ENCODE measurements at places on chromosomes 5 and 9.

DNA sequence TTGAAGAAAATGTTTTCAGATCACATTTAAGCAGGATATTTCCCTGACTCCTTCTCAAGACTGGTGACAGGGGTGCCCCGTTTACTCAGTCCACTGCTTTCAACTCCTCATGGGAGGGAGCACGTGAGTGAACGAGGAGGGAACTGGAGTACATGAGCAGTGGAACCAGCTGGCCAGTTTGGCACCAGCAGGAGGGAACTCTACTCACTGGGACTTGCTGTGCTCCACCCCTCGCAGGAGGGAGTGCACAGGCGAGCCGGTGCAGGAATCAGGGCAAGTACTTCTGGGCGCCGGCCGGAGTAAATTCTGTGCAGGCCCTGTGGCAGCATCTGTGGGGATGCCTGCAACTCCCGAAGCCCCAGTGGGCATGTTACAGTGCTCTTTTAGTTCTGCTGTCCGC, 1941.1 kb upstream of the C9orf72 start:
- no peak for DNase-seq

DNA sequence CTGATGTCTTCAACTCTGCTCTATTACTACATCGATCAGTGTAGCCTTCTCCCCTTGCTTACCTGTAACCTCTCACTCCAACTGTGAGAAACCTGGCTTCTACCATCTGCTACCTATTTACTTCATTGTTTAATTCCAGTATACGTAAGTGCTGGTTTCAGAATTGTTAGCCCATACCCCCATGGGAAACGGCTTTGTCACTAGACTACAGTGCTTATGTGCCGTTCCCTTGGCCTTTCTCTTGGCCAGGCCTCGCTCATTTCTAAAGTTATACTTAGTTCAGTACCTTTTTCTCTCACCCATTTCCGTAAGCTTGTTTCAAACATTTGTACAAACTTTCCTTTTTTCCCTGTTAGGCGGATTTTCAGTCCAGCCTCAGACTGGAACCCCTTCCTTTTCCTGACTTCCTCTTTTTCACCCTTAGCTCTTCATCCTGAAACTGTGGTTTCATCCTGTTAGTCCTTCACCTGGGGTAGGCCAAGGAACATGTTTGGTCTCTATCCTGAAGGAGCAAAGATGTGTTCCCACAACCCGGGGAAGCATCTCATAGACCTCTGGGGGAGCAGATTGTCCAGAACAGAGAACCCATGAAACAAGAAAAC, 21.7 kb downstream of the ALG2 start:
- DNase-seq = no peak

DNA sequence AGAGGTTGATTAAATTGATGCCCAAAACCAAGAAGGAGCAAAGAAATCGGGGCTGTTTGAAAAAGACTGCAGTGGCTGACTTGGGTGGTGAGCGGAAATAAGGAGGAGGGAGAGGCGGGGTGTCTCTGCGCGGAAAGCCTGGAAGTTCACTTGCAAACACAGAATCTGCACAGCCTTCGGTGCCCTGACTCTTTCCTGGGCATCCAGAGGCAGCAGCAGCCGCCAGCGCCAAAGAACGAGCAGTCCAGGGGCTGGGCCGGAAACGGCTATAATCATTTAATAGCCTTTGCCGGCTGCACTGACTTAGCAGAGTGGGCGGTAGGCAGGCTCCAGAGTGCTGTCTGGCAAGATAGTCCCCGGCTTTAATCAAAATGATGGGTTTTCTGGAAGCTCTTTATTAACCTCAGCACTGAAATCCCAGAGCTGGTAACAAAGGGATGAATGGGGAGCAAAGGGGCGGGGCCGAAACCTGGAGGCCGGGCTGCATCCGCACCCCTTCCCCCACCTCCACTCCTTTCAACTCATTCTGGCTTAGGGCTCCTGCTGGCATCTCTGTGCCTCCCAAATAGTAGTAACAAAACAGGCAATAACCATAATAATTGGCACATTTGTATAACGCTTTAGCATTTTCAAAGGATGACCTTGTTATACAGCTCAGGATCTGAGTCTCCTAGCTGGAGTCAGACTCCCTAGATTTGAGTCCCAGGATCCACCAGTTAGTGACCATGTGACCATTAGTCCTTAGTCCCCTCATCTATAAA, 35.7 kb downstream of the PCDHAC2 start:
- DNase-seq = no peak

GRCh38 chr5:32000731-32001130, 173.4 kb downstream of the GOLPH3 start:
- no peak for DNase-seq

GRCh38 chr5:107630184-107630583, 40.6 kb downstream of the EFNA5 start:
- DNase-seq = no peak

- no peak for DNase-seq
Observed at GRCh38 chr9:3332802-3333201, 193.0 kb downstream of the RFX3 start.

DNA sequence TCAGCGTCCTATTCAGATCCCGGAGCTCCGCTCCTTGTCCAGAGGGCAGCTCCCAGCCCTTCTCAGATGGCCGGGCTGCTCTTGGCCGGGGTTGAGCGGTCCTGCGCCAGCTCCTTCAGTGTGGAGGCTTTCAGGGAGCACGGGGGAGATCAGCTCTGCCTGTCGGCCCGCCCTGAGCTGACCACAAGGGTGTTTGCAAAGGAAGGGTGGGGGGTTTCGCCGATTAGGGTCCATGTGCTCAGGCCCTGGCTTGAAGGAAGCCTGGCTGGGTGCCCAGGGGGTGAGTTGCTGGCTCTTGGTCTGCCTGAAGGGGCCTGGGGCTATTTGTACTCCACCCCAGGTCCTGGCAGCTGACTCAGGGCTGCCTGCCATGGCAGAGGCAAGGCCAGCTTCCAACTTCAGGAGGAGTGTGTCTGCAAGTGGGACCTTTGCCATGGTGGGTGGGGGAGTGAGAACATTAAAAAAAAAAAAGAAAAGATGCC, 250.1 kb upstream of the KLF4 start:
- DNase-seq = no peak

DNA sequence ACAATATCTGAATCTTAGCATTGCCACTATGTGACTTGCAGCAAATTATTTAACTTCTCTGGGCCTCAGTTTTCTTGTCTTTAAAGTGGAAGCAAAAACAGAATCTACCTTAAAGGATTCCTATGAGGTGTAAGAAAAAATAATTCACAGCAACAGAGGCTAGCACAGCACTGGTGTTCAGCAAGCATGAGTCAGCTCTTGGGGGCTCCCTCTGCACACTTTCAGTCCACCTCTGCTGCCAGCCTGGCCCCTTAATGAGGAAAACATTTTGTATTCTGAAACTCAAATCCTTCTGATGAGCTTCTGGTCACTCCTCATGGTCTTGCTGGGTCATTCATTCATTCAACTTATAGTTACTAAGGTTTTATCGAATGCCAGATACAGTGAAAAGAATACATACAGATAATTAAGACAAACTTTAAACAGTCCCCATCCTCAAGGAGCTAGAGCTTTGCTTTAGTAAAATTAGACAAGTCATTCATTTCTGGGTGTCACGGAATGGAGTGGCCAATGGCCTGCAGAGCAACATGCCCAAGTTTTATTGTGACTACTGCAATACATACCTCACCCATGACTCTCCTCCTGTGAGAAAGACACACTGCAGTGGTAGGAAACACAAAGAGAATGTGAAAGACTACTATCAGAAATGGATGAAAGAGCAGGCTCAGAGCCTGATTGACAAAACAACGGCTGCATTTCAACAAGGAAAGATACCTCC, 26.8 kb upstream of the IQGAP2 start:
- DNase-seq = no peak

DNA sequence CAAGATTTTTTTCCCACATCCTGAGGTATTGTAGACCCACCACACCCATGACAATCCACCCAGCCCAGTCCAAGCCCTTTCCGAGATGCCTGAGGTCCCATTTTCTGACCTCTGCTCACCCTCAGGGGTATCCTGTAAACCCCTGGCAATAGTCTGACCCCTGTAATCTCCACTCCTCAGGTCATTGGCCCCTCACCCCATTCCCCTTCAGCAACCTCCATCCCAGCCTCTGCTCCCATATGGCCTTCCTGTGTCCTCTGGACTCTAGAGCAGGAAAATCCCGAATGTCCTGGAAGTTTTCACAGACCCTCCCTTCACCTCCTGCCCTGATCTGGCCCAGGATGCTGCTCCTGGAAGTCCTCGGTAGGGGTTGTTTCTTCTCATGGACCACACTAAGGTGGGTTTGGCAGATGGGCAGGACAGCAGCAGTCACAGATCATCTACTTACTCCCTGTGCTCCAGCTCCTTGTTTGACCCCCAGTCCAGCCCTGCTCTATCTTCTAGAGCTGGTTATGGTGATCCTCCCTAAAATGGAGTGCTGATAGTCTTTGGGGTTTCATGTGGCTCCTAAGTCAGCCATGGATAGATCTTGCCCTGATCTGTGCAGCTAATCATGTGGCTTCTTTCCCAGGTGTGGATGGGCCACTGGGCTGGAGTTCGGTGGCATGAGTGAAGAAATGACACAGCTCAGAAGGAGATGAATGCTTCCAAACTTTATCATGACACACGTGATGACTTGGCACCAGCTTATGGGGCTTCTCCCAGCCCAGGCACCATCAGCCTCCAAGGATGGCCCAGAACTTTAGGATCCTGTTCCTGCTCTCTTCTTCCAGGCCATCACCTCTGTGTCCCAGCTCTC, 12.0 kb upstream of the ACSL6 start:
- DNase-seq = no peak

GRCh38 chr5:143896966-143897365, 85.0 kb downstream of the HMHB1 start:
- no peak for DNase-seq

DNA sequence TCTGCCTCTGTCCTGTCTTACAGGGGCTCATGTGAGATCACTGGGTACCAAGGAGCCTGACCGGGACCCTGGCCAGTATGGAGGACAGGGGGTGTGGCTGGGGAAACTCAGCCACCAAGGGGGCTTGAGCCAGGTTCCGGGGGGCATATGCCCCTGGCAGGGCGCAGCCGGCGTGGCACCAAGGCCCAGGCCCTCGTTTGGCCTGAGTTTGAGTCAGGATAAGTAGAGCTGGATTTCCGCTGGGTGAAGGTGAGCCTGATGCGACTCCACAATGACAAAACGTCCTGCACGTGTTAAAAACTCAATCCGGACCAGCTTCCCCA, 616 bp upstream of the TSPAN17 start:
- DNase-seq = no peak

DNA sequence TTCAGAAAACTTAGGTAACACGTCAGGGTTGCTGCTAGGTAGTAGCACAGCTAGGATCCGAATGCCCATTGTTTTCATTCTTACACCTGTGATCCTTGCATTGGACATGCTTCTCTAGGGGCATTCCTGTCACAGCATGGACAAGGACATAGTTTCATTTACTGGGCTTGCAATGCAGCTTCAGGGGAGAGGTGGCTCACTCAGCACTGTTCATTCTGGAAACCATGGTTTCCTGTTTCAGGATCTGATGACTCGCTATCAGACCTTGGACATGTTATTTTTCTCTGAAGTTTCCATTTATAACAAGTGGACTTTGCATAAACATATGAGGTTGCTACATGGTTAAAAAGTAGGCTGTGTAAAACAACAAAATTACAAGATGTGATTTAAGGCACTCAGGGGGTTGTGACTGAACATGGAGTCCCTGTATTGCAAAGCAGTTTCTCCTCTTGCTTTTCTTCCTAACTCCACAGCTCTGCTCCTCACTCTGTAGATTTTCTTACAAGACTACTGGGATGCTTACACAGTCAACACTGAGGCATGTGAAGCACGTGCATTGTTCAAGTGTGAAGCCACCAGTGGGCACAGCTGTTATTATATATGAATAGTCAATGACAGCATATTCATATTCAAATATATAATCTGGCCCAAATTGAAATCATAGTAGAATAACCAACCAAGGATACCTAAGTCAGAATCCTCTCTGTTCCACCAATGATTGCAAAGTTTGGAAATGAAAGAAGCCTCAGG, 66.1 kb upstream of the STK32A start:
- DNase-seq = no peak

All from NCI-H1436 treated with DMSO at 0.1 percent for 48 hours (cell line).